ENCODE measurements at places on chromosomes 3 and 15.

DNA sequence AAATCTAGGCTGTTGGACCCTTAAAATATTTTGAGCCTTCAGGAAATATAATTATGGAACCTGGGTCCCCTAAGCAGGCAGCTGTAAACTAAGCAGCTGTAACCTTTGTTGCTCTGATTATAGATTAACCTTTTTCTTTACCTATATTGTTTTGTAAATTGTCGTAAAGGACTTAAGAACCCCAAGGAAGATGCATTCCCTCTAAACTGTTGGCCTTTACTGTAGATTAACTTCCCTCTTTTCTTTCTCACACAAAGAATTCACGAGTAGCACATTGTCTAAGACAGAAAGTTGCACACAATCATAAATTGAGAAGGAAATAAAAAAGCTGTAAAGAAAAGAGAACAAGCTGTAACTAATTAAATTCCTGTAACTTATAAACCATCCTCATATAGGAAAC is 877.3 kb downstream of the ROBO2 start:
- DNase-seq = no peak

GRCh38 chr3:42405857-42406256 is 4.6 kb downstream of the LYZL4 start:
- no peak for DNase-seq

DNA sequence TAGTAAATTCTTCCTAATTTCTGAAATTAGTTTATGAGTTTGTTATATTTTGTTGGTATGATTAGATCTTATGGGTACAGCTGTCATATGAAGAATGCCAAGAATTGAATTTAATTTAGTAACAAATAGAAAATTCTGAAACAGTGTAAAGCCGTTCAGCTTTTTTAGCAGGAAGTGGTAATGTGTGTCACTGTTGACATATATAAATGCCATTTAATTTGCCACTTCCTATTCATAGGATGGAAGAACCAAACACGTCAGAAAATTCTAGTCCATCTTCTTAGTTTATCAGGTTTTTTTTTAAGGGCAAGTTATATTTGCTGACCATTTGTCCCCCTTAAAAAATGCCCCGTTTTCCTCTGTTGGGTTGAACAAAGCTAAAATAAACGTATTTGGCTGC is 43.0 kb downstream of the RAB8B start:
- DNase-seq = no peak

DNA sequence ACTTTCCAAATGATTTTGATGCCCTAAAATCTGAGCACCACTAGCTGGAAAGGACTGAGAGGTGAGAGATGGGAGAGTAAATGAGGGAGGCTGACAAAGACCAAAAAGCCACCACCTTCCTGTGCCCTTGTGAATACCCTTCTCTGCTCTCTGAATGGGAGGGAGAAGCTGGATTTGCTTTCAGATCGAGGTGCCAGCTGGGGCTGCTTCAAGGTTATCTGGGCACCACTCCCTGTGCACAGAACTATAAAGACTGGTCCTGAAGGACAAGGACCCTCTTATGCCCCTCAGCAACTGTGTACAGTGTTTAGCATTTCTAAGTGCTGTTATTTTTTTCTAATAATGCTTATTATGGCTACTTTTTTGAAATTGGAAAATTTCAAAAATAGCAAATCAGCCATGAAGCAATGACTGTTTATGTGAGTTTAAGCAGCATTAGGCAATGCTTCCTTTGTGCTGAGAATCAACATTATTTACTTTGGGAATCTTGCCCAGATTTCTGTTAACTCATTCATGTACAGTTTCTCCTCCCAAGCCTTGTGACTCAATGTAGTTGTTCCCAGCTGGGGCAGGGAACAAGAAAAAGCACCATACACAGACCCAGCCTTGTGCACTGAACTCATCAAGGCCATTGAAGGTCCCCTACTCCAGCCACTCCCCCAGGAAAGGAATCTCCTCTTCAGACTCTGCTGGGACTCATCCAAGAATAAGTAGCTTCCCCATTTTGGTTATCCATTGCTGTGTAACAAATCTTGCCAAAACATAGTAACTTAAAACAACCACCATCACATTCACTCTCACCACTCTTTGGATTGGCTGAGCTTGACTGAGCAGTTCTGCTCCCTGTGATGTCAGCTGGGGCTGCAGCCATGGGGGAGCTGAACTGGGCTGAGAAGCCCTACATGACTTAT is 37.3 kb upstream of the CDV3 start:
- DNase-seq = no peak

DNA sequence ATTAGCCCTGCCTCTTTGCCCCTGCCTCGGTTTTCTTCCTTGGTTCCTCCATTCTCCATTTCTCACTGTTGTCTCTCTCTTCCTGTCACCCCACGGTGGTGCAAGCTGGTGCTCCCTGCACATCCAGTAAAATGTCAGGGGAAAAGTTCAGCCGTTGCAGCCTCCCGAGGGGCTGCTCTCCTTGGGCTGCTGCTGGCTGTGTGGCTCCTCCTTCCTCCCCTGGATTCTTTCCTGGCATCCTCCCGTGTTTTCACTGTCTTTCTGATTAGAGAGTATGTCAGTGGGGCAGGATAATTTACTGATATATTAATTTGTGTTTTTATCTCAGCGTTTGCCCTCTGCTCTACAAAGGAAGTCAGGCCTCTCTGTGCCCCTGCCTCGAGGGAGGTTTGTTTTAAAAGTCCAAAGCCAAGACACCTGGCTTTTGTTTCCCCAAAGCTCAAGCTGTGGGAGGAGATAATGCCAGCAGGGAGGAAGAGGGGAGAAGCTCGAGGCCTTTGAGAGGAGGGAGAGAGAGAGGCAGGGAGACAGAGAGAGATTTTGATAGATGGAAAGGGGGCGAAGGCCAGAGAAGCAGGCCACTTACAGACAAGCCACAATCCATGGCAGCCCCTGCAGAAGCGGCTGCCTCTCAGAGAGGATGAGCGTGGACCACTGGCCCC is 150.3 kb upstream of the NR2F2 start:
- DNase-seq = no peak

- no peak for DNase-seq
Measured at GRCh38 chr3:158809642-158810041, 7.8 kb downstream of the MFSD1 start.

DNA sequence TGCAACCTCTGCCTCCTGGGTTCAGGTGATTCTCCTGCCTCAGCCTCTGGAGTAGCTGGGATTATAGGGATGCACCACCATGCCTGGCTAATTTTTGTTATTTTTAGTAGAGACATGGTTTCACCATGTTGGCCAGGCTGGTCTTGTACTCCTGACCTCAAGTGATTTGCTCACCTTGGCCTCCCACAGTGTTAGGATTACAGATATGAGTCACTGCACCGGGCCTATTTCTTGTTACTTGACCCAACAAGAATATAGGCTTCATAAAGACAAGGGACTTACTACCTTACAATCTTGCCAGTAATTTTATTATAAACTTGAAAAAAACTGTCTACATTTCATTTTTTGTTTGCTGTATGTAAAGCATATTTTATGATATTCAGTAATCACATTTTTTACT is 21.4 kb upstream of the ZBTB47 start:
- no peak for DNase-seq

GRCh38 chr3:111895071-111895470 is 36.0 kb downstream of the PHLDB2 start:
- no peak for DNase-seq

DNA sequence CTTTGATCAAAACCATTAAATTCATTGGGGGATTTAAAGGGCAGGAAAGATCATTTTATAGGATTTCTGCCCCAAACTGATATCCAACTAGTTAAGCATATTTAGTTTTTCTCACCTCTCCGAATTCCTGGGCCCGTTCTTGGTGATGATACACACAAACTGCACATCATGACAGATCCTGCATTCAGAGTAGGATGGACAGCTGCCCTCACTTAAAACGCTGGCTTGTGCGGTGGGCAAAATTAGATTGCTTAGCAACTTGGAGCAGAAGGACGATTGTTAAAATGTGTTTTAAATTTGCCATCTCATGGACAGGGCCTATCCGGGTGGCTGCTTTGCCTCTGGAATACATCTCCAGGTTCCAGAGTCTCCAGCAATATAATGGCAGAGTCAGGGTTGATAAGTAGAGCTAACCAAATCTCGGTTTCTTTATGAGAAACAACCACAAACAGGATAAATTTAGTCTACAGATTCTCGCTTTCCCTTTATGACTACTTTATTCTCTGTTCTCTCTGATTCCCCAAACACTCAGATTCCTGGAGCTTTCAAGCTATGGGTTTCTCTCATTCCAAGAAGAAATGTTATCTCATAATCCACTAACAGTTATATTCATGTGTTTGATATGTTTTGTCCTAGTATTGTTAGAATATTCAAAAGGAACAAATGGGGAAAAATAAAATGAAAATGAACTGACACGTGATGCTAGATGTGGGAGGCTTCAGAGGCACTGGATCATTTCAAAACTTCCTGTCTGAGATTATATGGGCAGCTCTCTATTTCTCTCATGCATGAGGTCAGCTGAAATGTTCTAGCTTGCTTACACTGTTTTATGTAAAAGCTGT is 1014.1 kb upstream of the SEMA6D start:
- no peak for DNase-seq

GRCh38 chr3:181318321-181318720 is 328.8 kb upstream of the DNAJC19 start:
- DNase-seq = no peak

DNA sequence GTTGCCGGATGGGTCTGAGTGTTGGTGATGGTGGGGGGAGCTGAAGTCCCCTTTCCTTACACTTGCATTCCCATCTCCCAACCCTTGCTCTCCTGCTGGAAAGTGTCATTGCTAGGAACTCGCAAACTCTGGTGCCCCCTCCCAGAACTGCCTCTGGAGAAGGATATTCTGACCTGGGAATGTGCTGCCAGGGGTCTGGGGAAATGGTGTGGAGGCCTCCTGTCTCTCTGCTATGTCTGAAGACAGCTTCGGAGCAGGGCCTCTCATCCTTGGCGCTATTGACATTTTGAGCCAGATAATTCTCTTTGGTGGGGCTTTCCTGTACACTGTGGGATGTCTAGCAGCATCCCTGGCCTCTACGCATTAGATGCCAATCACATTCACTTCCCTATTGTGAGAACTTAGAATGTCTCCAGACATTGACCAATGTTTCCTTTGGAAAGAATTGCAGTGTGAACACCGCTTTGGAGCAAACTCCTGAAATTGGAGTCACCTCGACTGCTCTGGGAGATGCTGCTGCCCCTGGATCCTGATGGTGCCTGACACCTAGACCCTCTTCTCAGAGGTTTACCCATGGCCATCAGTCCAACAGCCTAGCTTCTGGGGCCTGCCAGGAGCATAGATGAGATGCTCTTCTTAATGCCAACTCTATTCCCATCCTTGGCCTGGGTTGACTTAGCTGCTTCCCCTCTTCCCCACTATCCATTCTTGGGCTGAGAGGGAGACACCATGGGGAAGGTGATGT is 2.2 kb upstream of the KY start:
- no peak for DNase-seq

- no peak for DNase-seq
Measured at GRCh38 chr3:72587282-72587681, 261.0 kb downstream of the SHQ1 start.

DNA sequence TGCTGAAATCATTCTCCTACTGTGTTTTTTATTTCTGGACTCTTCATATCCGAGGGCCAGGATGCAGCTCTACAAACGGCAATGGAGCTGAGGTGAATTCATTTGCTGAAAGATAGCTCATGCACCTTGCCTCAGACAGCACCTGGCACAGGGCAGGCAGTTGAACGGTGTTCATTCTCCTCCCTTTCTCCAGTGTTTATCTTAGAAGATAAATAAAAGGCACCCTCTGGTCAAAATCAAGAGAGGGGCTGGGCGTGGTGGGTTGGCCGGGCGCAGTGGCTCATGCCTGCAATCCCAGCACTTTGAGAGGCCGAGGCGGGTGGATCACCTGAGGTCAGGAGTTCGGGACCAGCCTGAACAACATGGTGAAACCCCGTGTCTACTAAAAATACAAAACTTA is 79.3 kb upstream of the LMOD3 start:
- DNase-seq = no peak

- DNase-seq = no peak
Measured at GRCh38 chr3:64276131-64276530, 50.9 kb upstream of the PRICKLE2 start.

- DNase-seq = no peak
Measured at GRCh38 chr15:41977757-41978383, 5.5 kb upstream of the EHD4 start.

DNA sequence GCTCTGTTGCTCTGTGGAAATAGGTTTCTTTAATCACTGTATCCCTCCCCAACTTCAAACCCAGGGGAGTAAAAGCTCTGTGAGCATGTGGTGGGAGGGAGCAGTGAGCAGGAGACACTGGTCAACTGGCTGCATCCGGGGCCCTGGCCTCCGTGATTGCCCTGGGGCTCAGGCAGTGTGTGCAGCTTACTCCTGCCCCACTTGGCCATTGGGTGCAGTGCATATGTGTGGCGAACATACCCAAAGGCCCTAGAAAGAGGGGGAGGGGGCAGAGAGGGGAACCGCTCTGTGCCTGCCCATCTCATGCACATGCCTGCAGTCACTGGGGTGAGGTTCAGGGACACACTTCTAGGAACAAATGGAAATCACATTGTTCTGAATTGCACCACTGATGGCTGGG is 378.7 kb downstream of the ZBBX start:
- no peak for DNase-seq

DNA sequence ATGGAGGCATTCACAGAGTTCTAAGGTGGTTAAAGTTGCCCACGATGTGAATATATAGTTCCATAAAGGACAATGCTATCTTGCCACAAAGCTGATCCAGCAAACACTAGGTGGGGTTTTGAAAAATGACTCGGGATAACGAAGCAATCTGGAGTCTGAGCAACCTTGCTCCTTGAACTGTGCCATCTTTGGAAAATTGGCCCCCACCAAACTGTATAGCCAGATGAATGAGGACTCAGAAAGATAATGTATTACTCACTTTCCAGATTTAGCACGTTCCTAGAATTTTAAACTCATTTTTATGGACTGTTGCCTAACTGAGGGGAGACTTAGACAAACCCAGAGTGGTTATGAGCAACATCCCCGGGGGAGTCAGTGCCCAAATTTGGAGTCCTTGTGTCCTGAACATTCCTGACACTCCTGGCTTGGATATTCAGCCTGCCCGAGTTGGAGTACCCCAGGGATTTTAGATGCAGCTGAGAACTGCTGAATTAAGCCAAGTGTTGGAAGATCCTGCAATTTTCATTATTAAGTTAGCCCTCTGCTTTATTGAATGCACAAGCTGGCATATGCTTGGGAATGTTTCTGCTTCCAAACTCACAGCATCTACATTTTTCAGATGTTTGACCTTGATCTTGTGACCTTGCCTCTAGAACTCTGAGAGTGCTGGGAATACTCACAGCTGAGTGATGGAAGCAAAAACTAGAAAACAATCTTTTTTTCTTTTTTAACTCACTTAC is 8.8 kb upstream of the MAGI1 start:
- DNase-seq = no peak

GRCh38 chr15:57549935-57550334 is 41.8 kb upstream of the MYZAP start:
- no peak for DNase-seq

DNA sequence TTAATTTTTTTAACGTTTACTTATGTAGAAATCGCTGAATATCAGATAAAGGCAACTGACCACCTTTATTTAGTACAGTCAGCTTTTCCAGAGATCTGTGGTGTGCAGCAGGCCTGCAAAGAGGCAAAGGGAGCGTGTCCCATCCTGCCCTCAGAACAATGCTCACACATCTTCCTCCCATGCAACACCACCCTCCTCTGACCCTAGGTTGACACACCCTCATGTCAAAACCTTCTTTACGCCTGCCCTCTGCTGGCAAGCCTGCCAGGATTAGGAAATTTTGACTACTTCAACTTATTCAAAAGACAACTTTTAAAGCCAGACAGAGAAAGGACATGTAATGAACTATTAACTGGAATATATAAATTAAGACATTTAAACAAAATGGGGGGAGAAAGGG is 513.7 kb downstream of the FOXP1 start:
- DNase-seq = peak; percentile 72

- DNase-seq = no peak
Measured at GRCh38 chr15:61253186-61253585, 24.1 kb upstream of the RORA start.
